ENCODE measurements at places on chromosomes 4 and X.
A peak's percentile ranks its signal among the peaks of the same experiment; 100 is the strongest.

- peak; percentile 99 for DNase-seq
These were observed at the start of gene PCDH18 for GRCh38 chr4:137531986-137532868. Gene PCDH18 (minus strand): TSS chr4:137532494. CDS start chr4:137532088, 406 bp downstream.

- peak; percentile 6 for DNase-seq
These were observed 41.9 kb downstream of the PCDH19 start for GRCh38 chrX:100368167-100368566.

GRCh38 chr4:8368998-8369397 is 71.5 kb downstream of the ACOX3 start:
- DNase-seq: no peak

GRCh38 chrX:147342197-147342596 is 527.7 kb upstream of the CXorf51A start:
- no peak for DNase-seq

DNA sequence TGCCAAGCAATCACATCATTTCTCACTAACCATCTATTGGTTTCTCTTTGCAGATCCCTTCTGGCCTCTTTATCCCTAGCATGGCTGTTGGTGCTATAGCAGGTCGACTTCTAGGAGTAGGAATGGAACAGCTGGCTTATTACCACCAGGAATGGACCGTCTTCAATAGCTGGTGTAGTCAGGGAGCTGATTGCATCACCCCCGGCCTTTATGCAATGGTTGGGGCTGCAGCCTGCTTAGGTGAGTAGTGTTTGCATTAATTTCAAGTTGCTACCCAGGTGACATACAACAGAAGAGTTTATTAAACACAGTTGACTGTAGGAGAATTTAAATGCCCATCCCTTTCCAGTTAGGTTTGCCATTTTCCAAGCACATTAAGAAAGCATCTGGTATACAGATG is 112.2 kb downstream of the AKAP4 start:
- DNase-seq: no peak

GRCh38 chr4:105600951-105601350 is 48.5 kb downstream of the ARHGEF38 start:
- DNase-seq: no peak
